A549 treated with ZK216348 at 1 μM for 4 hours (cell line): ENCODE measurements at places on chromosomes 3 and 15. TPM values are rescaled to one million over a fixed set of nuclear protein-coding genes. Genes with fewer than 3 reads are reported as not detected.

SNTN gene
- total RNA-seq = not detected in 5 replicates

CYP19A1 gene
- total RNA-seq = 0.14 to 0.30 TPM (median 0.18 TPM) in 5 replicates

CNTN3 gene
- not detected in 5 replicates for total RNA-seq

ADGRG7 gene
- not detected in 5 replicates for total RNA-seq

RTP3 gene
- not detected in 5 replicates for total RNA-seq

FANCD2 gene
- 18.3 to 24.5 TPM (median 19.5 TPM) in 5 replicates for total RNA-seq

FEM1B gene
- 15.6 to 29.5 TPM (median 25.3 TPM) in 5 replicates for total RNA-seq

HGD gene
- 15.7 to 20.7 TPM (median 20.0 TPM) in 5 replicates for total RNA-seq

GOLGA6B gene
- total RNA-seq = 0.15 to 0.16 TPM in 2 of 5 replicates, not detected in the others

SKIL gene
- 17.4 to 33.6 TPM (median 29.7 TPM) in 5 replicates for total RNA-seq

EPHA3 gene
- total RNA-seq = not detected in 5 replicates

CYP1A2 gene
- not detected in 5 replicates for total RNA-seq

TF gene
- total RNA-seq = 0.60 to 2.0 TPM (median 1.0 TPM) in 5 replicates

ZNF774 gene
- total RNA-seq = 0.62 to 1.7 TPM (median 1.0 TPM) in 5 replicates

BFSP2 gene
- total RNA-seq = not detected in 5 replicates

INO80 gene
- total RNA-seq = 11.6 to 17.0 TPM (median 12.2 TPM) in 5 replicates

TM4SF1 gene
- total RNA-seq = 858 to 1,846 TPM (median 1,288 TPM) in 5 replicates

LMAN1L gene
- not detected in 5 replicates for total RNA-seq

GOLGA8S gene
- 0.12 to 0.25 TPM (median 0.18 TPM) in 5 replicates for total RNA-seq

CLRN1 gene
- not detected in 5 replicates for total RNA-seq

SLC12A1 gene
- total RNA-seq = not detected in 5 replicates

GOLGA6D gene
- total RNA-seq = 0.07 TPM in 1 of 5 replicates, not detected in the others

TAMM41 gene
- total RNA-seq = 26.2 to 31.5 TPM (median 29.0 TPM) in 5 replicates

PTH1R gene
- 0.28 to 0.89 TPM (median 0.58 TPM) in 5 replicates for total RNA-seq

LRRIQ4 gene
- total RNA-seq = not detected in 5 replicates

PATL2 gene
- total RNA-seq = 0.13 to 0.28 TPM (median 0.27 TPM) in 3 of 5 replicates, not detected in the others

TSEN2 gene
- total RNA-seq = 17.2 to 20.9 TPM (median 18.7 TPM) in 5 replicates

SPINK8 gene
- not detected in 5 replicates for total RNA-seq

TEX55 gene
- not detected in 5 replicates for total RNA-seq

MAGI1 gene
- 2.6 to 4.9 TPM (median 3.7 TPM) in 5 replicates for total RNA-seq

DUOXA1 gene
- 0.07 to 0.28 TPM (median 0.08 TPM) in 4 of 5 replicates, not detected in the other for total RNA-seq

CD80 gene
- not detected in 5 replicates for total RNA-seq

SLC30A4 gene
- 1.5 to 2.4 TPM (median 1.8 TPM) in 5 replicates for total RNA-seq

HRG gene
- total RNA-seq = not detected in 5 replicates

NEIL1 gene
- 2.2 to 3.5 TPM (median 3.1 TPM) in 5 replicates for total RNA-seq

GATA2 gene
- 3.5 to 5.0 TPM (median 4.8 TPM) in 5 replicates for total RNA-seq

SLC51B gene
- 13.1 to 18.9 TPM (median 15.7 TPM) in 5 replicates for total RNA-seq

ITGB5 gene
- 348 to 453 TPM (median 414 TPM) in 5 replicates for total RNA-seq

PP2D1 gene
- total RNA-seq = not detected in 5 replicates

NKTR gene
- total RNA-seq = 8.3 to 13.5 TPM (median 11.7 TPM) in 5 replicates

ALS2CL gene
- 7.2 to 9.5 TPM (median 9.0 TPM) in 5 replicates for total RNA-seq

CDHR4 gene
- total RNA-seq = 0.13 to 0.35 TPM (median 0.23 TPM) in 5 replicates

SPATA12 gene
- 0.20 to 0.55 TPM (median 0.40 TPM) in 5 replicates for total RNA-seq

EEFSEC gene
- 6.3 to 10.5 TPM (median 9.8 TPM) in 5 replicates for total RNA-seq

OR5H14 gene
- total RNA-seq = not detected in 5 replicates

PLIN1 gene
- 0.09 to 0.11 TPM (median 0.10 TPM) in 3 of 5 replicates, not detected in the others for total RNA-seq

P2RY1 gene
- total RNA-seq = 0.34 to 0.57 TPM (median 0.54 TPM) in 5 replicates

CELSR3 gene
- total RNA-seq = 2.5 to 5.7 TPM (median 5.1 TPM) in 5 replicates

ADAMTS17 gene
- total RNA-seq = 0.18 to 0.34 TPM in 2 of 5 replicates, not detected in the others
